ENCODE measurements at places on chromosomes 2 and 18. TPM values are rescaled to one million over a fixed set of nuclear protein-coding genes. Genes with fewer than 3 reads are reported as not detected.
A peak's percentile ranks its signal among the peaks of the same experiment; 100 is the strongest.

DNA sequence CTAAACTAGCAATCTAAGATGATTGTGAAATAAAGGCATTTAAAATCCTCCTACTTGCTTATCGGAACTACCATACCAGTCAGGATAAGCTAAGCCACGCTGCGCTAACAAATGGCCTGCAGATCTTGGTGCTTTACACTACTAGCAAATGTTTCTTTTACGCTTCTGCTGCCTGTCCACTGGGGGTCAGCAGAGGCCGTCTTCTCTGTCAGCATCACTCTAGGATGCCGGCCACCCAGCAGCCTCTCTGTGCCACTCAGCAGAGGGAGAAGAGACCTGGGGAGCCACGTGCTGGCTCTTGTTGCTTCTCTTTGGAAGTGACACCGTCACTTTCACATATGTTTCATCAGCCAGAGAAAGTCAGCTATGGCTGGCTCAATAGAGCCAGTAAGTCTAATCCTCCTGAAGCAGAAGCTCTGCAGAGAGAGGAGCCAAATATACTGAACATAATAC lies 36.6 kb downstream of the COPS8 start:
- ATAC-seq, result peak; percentile 79

- no peak for ATAC-seq
These were observed 391.3 kb upstream of the FIGN start for GRCh38 chr2:164126960-164127660.

- ATAC-seq, result no peak
These were observed 80.6 kb downstream of the MOGAT1 start for GRCh38 chr2:222751821-222752719.

DNA sequence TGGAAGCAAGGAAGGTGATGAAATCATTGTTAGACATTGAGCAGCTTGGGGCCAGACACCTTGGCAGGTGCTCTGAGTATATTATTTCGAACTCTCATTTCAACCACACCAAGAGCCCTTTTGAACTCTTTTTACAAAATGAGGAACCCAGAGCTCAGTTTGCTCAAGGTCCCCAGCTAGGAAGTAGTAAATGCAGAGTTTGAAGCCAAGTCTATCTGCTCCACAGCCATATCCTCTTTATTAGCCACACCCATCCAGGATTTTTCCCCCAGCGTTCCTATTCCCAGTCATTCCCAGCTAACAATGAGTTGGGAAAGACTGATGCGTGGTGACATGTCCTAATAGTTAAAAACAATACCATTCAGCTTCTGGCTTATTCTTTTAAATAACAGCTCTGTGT lies 40.2 kb downstream of the SEMA4F start:
- ATAC-seq, result no peak

GRCh38 chr2:226772389-226773179 lies 27.0 kb downstream of the IRS1 start:
- no peak for ATAC-seq

- ATAC-seq, result no peak
These were observed 211.5 kb upstream of the RAB6C start for GRCh38 chr2:129768036-129768386.

GRCh38 chr2:191155608-191156071 lies 4.8 kb upstream of the STAT4 start:
- ATAC-seq, result no peak

DNA sequence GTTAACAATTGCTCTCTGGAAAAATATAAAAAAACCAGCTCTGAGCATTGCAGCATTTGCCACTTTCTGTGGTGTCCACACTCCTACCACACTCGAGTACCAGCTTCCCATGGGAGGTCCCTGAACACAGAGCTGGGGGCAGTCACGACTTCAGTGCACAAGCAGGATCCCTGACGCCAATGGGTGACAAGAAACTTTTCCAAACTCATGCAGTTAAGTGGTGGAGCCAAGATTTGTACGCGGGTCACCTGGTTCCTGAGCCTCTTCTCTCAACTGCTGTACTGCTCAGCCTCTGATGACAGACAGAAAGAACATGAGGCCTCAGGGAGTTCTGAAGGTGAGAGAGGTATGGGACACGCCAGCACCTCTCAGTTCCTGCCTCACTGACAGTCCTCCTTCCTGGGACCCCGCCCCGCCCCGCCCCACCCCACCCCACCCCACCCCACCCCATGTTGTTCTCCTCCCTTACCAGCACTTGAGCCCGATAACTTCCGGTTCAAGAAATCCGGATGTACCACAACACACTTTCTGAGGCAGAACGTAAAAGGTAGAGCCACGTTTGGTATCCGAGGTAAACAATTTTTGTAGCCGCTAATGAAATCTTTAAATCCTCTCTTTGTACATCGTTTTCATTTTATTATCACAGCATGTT lies 287.6 kb downstream of the MYCN start:
- no peak for ATAC-seq

DNA sequence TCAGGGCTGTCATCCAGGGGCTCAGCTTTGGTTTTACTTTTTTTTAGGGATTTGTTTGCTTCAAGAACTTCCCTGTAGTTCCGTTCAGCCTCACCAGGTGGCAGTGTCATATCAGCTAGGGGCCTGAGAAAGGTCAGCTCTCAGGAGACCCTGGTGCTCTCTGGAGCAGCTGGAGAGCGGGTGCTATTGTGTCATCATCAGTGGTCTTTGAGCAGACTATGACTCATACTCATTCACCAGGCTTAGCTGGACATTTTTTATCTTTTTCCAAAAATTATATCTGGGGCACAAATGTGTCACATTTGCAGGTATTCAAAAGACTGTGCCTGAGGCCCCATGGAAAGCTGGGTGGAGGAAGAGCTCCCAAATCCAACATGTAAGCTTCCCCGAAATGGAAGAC lies 24.4 kb downstream of the ZNF892 start:
- no peak for ATAC-seq

The UGT1A5 gene
- total RNA-seq, result not detected

The MALL gene
- total RNA-seq, result 18.6 TPM

The ANKRD53 gene
- 2.8 TPM for total RNA-seq

The CD226 gene
- total RNA-seq, result 2.8 TPM

The IL1R1 gene
- total RNA-seq, result 77.5 TPM

The G6PC2 gene
- total RNA-seq, result not detected
